ENCODE measurements at places on chromosomes 7 and 10.

DNA sequence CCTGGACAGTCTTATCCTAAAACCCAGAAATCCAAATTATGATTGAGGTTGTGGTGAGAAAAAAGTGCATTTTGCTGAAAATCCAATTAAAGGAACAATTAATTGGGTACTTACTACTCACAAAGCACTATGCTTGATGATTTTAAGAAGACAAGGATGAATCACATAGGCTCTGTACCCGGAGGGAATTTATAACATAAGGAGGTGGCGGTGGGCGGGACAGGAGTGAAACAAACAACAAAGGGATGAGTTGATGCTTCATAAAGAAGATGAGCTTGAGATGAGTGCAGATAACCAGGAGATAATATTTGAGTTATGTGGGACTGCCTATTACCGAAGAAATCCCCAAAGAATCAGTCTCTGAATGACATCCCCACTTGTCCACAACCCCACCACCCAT lies 171.1 kb upstream of the FZD8 start:
- DNase-seq = peak; percentile 17

- no peak for DNase-seq
Observed at GRCh38 chr7:138661069-138661635, 40.0 kb downstream of the SVOPL start.

DNA sequence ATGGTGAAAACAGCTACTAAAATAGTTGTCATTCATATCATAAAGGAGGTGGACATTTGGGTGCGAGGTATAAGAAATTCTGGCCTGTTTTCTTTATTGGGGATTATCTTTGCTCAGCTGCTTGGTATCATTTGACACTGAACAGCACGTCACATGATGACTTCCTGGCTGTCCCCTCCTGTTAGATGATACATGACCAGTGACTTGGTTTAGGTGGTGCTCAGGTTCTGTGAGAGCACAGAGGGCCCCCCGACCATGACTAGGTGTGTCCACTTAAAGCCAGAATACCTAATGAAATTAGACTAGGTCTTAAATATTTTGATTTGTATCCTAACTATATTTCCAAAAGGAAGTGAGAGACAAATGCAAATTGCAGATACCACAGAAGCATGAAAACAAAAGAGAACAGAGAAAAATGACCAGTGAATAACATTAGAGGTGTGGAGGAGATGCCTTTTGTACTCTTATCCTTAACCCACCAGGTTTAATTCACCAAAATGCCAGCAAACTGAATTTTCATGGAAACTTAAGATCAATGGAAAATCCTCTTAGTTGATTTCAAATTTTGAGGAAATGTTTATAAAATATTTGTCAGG lies 50.6 kb upstream of the GJD4 start:
- DNase-seq = no peak

DNA sequence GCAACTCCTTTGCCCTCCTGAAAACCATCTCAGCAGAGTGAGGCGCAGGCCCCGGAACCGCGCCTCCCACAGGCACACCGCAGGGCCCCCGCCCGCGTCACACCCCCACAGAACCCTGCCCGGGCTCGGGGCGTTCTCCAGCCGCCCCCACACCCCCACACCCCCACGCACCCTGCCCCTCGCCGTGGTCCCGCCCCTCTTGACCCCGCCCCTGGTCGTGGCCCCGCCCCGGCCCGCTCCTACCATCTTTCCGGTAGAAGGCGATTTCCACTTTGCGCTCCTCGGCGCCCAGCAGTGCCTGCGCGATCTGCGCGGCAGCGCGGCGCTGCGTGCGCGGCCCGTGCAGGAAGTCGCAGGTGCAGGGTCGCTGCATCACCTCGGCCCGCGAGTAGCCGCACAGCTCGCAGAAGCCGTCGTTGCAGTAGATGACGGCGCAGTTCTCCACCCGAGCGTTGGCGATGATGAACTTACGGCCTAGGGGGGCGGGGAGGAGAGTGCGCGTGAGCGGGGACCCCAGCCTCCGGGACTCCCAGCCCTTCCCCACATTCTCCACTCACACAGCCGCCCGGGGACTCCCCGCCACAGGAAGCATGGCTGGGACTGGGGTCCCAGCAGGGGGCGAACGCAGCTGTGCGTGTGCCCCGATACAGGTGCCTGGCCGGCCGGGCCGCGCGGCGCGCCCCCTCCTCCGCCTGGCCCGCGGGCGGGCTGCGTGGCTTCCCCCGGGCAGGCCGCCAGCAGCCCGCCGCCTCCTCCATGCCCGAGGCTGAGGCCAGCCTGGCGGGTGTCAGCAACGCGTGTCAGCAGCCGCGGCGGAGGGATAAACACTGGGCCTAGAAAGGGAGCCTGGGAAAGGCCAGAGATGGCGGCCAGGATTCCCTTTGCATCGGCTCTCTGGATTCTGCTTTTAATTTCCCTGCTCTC lies 3.4 kb downstream of the KCNH2 start:
- DNase-seq = peak; percentile 67

DNA sequence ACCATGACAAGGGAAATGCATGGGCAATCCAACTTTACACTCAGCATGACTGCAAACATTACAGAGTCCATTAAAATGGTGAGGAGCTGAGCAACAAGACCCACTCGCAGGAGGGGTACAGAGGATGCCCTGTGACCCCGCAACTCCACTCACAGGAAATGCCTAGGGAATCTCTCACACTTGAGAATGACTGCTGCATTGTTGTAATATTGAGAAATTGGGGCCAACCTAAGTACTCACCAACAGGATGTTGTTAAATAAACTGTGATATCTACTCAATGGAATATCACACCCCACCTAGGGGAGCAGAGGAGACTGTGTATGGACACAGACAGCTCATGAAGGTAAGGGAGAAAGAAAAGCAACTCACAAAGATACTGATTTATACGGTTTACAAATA lies 53.4 kb upstream of the CAMK2B start:
- no peak for DNase-seq

- no peak for DNase-seq
Observed at GRCh38 chr7:139626817-139627216, 103.3 kb downstream of the CLEC2L start.

GRCh38 chr7:117149692-117150091 lies 173.2 kb downstream of the WNT2 start:
- no peak for DNase-seq

- DNase-seq = no peak
Observed at GRCh38 chr7:157964016-157964415, 623.6 kb downstream of the PTPRN2 start.

DNA sequence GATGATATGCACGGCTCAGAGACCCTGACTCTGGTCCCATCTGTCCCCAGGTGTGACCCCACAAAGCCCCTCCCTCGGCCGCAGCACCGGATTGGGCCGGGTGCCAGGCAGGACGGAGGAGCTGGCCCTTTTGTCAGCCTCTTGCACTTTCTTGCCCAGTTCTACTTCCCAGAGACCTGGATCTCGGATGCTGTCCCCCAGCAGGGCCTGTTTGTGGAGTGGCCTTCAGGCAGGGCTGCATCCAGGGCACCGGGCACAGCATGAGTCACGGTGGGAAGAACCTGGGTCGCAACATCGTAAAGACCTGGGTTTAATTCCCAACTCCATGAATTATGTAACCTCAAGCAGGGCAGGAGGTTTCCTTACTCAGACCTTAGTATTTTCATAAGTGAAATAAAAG lies 158.4 kb upstream of the SH2B2 start:
- no peak for DNase-seq

DNA sequence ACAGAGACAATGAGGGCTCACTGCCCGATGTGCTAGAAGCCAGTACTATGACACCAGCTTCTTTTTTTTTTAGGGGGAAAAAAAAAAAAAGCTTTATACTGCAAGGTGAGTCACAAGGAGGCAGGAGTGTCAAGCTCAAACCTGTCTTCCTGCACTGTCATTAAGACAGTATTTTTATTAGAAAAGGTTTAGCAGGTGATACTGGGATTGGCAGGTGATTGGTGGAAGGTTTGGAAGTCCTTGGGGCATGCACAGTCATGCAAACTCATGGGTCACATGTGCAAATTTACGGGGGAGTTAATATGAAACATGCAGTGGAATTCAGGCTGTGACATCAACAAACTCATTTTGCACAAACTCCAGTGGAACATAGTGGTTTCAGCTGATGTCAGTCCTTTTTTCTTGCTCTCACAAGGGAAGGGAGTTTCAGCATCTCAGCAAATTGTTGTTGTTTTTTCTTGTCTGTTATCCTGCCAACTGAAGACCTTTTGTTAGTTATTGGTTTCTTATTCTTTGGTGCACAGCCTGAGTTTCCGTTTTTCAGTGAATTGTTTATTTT lies 530.6 kb downstream of the ANKRD7 start:
- no peak for DNase-seq

DNA sequence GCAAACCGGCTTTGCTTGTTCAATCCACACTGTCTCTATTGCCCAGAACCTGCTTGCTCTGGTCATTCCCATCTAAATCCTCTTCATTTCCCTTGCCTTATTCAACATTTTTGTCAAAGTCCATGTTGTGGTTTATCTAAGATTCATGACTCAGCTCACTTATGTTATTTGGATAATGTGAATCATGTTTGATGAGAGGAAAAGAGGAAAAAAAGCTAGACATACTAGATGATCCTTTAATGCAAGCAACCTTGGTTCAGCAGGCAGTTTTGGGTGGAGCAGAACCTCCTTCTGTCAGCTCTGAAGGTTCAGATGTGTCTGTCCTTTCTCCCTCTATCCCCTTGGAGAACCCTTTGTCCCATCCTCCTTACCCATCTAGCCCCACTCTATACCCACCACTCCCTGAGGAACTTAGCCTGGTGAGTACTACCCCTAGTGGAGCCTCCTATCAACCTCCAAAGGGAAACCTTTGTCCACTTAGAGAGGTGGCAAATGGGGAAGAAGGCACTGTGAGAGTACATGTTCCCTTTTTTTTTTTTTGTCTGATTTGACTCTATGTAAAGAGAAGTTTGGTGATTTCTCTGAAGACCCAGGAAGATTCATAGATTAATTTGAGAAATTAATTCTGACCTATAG lies 2.1 kb upstream of the SAMD9L start:
- DNase-seq = no peak

GRCh38 chr10:72851509-72851908 lies 42.0 kb upstream of the OIT3 start:
- no peak for DNase-seq

Measured in dorsolateral prefrontal cortex (tissue), 122 donors.